BE2C (cell line): ENCODE measurements at places on chromosomes 1 and 21.

- peak; percentile 25 for DNase-seq
Observed at GRCh38 chr1:147892731-147893214, 9.8 kb upstream of the GJA8 start.

DNA sequence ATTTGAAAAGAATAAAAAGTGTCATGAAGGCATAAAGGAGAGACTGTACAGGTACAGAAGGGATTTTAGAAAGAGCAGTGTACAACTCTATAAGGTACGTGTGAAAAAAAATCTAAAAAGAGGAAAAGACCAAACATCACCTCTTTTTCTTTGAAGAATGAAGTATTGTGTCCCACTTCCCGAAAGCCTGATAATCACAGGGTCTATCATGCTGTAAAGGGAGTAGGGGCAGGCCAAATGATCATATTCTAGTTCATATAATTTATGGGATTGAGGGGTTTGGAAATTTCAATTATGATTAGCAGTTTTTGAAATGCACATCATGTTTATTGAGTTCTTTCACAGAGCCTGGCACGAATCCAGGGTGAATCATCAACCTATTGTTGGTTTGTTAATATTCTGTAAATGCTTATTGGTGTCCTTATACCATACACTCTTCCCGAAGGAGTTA lies 910 bp upstream of the RERE start:
- DNase-seq: peak; percentile 33

DNA sequence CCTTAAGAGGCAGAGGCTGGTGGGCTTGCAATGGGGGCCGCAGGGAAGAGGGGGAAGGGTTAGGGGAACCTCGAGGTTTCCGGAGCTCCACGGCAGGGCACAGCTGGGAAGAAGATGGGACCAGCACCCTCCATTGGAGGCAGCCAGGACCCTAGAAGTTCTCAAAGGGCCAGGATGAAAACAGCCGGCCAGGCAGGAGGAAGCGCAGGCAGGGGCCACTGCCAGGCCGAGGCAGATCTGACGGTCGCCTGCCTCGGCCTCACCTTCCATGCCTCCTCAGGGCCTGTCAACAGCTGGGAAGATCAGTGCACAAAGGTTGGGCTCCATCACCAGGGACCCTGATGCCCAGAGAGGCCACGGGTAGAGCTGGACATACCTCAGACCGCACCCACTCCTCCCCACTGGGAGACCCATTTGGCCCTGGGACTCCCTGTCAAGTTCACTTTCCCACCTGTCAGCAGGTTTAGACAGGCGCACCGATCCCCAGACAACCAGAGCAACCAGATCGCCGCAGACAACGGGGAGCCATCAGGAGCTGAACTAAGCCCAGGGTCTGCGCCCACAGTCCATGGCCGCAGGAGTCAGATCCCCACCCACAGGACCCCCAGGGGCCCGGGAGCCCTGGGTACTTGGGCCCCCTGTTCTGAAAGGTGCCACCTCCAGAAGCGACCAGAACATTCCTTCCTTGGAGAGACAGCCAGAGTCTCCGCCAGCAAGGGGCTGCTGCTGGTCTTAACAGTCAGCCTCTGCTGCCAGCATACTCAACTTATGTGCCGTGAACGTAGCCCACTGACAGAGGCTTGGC lies 2.2 kb downstream of the SLC19A1 start:
- DNase-seq: peak; percentile 8

DNA sequence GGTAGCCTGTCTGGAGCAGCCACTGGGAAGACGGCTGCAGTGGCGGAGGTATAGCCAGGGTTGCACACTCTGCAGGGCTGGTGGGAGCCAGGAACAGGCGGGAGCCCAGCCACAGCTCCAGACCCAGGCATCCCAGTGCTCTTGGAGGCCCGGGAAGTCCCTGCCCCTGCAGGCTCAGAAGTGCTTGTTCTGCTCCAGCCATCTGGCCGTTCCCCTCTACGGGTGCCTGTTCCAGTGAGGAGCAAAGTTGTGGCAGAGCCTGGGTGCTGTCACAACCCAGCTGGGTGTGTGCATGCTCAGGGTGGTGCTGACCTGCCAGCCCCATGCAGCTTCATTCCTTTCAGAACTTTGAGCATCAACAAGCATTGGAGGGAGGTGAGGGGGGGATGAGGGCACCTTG lies 31.7 kb upstream of the BACE2 start:
- DNase-seq: no peak

DNA sequence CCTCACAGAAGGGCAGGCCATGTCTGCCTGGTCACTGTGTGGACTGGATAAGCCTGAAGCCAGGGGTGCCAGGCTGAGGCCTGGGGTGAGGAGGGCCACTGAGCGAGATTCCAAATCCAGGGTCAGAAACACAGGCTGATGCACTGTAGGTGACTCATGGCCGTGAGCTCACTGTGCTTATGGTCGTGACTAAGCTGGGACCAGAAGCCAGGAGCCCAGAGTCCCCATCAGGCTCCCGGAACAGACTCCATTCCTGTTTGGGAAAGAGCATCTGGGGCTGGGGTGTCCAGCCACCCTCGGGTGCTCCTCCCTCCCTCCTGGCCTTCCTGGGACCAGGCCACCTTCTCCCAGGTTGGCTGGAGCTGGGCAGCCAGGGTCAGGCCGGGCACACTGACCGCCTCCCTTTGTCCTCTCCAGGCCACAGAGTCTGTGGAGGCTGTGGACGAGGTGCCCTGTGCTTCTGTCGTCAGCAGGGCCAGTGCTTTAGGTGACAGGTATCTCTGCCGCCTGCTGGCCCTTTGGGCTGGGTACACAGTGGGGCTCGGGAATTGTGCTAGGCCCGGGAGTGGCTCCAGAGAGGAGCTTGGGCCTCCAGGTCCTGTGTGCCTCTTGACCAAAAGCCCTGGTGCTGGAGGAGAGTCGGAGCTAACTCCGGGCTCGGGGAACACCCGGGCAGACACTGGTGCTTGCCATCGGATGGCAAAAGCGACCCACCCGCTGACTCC lies 36.7 kb downstream of the AJAP1 start:
- no peak for DNase-seq

GRCh38 chr21:38726482-38726881 lies 79.2 kb upstream of the ETS2 start:
- DNase-seq: no peak

GRCh38 chr1:225746361-225747179 lies 31.1 kb upstream of the SRP9 start:
- peak; percentile 43 for DNase-seq

- DNase-seq: no peak
Observed at GRCh38 chr1:12194666-12195216, 27.9 kb downstream of the TNFRSF1B start.

DNA sequence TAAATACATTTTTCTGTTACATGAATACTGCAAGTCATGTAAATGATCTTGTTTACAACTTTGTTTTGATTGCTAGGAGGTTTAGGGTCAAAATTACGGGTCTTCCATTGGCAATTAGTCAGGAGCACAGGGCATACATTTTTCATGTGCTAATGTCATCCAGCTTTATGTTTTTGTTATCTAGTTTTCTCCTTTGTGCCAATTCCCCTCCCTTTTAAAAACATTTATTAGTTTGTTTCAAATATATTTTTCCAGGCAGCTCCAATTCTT lies 280.9 kb downstream of the GRIK1 start:
- no peak for DNase-seq

DNA sequence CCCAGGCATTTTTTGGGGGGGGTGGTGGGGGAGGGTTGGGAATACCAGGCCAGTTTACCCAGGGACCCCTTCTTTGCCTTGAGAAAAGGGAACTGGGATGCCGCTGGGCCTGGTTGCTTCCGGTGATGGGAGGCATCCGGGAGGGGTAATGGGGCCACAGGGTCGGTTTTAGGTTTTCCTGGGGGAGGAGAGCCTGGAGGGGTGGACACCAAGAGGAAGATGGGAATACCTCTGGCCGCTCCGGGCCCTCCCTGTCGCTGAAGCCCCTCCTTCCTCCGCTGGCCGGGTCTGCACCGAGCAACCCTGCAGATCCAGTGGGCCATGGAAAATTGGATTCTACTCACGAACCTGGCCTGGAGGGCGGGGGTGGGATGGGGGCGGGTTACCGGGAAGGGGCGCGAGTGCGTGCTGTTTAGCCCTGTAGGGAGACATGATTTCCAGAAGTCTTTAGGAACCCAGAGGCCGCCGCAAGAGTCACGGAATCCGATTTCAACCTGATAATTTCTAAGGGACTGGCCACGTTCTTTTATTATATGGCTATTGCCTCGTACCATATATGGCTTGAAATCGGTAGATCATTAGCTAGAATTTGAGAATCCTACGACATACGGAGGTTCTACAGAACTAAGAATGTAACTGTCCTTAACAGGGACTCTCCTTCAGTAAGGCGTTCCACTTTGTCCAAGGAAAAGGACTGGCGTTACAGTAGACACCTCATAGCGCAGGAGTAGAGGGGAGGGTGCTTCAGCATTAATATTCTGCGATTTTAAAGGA lies 749 bp downstream of the AKIRIN1 start:
- DNase-seq: peak; percentile 36

- no peak for DNase-seq
Observed at GRCh38 chr21:29385934-29386520, 87.3 kb downstream of the BACH1 start.

- no peak for DNase-seq
Observed at GRCh38 chr1:201288765-201289164, 5.5 kb downstream of the PKP1 start.

GRCh38 chr1:231420299-231420958 lies 1.7 kb downstream of the EGLN1 start:
- no peak for DNase-seq

DNA sequence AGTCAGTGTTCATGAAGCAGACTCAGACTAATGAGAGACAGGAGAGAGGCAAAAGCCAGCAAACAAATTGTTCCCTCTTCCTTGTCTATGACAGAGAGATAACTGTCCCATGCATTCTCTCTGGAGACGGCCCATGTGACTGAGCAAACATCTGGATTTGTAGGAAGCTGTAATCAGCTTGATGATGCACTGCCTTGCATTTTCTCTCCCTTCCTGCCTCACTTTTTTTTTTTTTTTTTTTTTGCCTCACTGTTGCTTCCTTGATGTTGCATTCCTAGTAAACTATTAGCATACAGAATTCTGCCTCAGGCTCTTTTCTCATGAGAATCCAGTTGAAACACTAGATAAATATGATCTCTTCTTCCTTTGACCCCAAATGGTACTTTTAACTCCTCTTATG lies 134.5 kb downstream of the HHIPL2 start:
- DNase-seq: no peak

DNA sequence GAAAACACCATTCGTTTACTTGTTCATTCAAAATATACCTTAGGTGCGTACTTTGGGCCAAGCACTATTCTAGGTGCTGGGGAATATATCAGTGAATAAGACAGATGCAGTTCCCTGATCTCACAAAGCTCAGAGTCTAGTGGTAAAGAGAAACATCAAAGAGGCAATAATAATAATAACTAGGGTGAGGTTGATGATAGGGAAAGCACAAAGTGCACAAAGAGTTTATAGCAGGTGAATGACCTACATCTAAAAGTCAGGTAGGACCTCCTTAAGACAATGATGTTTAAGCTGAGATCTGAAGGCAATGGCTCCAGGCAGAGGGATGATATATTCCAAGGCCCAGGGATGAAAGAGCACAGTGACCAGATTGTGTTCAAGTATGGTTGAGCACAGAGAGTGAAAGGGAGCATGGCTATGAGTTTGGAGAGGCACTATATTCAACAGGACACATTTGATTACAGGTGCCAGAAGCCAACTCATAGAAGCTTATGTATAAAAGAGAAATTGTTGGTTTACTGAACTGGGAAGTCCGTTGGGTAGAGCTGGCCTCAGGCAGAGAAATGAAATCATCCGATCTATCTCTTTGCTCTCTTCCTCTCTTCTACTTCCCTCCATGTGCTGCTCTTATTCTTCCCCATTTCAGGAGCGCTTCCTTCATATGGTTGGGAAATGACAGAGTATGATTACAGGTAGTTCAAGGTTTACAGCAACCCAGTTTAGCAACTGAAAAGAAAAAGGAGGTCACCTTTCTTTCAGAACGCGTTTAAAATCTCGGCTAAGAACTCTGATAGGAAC lies 23.0 kb upstream of the CCT8 start:
- DNase-seq: no peak

- DNase-seq: no peak
Observed at GRCh38 chr1:208595745-208596144, 351.6 kb upstream of the PLXNA2 start.

- DNase-seq: peak; percentile 36
Observed at GRCh38 chr1:116826818-116827606, 72.8 kb downstream of the CD2 start.
